ENCODE measurements at places on chromosomes 3 and 15.

DNA sequence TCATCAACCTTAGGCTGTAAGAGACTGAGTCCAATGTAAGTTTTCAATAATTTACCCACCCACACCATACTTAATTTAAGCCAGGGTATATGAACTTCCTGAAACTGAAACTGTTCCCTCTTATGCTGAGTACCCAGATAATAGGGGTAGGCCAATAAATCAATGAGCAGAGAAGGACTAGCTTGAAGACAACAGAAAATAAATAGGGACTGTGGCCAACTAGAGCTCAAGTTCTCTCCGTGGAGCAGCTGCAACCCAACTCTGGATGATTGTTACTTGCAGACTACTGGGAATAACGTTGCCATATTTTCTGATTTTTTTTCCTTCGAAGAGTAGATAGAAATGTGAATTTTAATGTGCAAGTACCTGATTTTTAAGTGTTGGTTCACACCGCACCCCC is 128.0 kb downstream of the ATG7 start:
- DNase-seq = no peak

GRCh38 chr15:92787116-92787515 is 113.0 kb upstream of the CHD2 start:
- no peak for DNase-seq

DNA sequence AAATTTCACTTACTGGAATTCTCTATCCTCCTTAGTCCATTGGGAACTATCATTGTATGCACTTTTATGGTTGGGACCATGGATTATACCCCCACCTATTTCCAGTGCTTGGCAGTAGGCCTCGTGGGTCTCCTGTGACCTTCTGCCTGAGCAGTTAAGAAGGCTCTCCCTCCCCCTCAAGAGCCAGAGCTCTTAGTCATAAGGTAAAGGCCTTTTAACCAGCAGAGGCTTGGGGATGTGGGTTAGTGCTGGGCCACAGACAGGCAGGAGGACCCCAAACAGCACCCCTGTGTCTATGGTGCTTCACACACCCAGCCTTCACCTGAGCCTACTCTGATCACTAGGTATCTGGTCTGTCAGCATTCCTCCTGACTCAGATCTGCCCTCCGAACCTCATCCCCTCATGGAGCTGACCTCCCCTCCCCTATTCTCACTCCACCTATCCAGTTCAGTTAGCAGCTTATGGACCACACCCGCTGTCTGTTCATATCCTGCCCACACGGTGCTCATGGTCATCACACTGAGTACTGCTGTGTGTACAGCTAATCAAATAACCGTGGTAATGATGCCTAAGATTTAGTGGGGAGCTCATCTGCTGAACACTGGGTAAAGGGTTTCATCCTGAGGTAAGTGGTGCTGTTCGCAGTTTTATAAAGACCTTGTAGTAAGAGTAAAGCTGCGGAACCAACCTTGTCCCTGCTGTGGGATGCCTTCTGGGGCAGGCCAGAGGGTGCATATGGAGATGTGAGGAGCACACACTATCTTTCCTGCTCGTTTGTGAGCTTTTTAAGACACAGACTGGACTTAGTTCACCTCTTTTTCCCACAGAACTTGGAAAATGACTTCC is 40.9 kb downstream of the KLHL18 start:
- DNase-seq = no peak

DNA sequence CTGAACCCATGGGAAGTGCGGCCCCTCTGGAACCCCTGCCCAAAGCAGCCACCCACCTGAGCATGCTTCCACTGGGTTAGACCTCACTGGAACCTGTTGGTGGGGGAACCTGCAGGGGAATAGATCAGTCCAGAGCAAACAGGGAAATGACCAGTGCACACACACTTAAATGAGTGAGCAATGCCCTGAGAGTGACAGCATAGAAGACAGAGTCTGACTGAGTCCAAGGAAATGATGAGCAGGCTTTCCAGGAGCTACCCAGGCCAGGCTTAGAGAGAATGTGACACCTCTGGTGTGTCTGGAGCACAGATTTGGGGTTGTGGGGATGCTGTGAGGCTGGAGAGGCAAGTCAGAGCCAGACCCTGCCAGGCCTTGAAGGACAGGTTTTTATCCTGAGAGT is 28.5 kb downstream of the PLA1A start:
- no peak for DNase-seq

GRCh38 chr3:15453991-15454625 is 26.7 kb downstream of the EAF1 start:
- DNase-seq = no peak
